ENCODE measurements at places on chromosomes 4 and X.

GRCh38 chr4:74632634-74633033 is 161.7 kb downstream of the BTC start:
- DNase-seq: no peak

GRCh38 chrX:17977696-17978095 is 116.6 kb upstream of the RAI2 start:
- DNase-seq: peak; percentile 54

- no peak for DNase-seq
Measured at GRCh38 chrX:21741364-21741763, 16.6 kb downstream of the SMPX start.

DNA sequence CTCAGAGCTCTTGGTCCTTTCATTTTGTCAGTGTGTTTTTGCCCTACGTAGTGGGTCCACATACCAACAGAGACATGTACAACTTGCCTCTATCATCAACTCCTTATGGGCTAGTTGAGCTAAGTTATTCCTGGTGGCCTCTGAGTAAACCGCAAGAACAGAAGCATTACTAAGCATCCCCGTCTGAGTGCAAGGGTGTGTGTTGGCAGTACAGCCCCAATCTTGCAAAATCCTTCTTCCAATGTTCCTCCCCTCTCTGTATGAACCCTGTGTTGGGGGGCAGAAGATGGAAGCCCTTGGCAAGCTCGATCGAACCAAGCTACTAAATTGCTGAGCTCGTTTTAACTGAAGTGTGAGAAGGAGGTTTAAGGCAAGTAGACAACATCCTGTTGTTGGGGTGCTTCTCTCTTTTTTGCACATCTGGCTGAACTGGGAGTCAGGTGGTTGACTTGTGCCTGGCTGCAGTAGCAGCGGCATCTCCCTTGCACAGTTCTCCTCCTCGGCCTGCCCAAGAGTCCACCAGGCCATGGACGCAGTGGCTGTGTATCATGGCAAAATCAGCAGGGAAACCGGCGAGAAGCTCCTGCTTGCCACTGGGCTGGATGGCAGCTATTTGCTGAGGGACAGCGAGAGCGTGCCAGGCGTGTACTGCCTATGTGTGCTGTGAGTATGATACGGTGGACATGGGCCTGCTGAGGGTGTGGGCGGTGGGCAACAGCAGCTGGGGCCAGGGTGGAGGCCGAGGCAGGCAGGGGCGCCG is at the start of gene SH2D1A:
Gene SH2D1A (plus strand): TSS at position 447 of the 760 bp plus-strand sequence. CDS start 80 bp downstream, at position 527.
- DNase-seq: no peak

DNA sequence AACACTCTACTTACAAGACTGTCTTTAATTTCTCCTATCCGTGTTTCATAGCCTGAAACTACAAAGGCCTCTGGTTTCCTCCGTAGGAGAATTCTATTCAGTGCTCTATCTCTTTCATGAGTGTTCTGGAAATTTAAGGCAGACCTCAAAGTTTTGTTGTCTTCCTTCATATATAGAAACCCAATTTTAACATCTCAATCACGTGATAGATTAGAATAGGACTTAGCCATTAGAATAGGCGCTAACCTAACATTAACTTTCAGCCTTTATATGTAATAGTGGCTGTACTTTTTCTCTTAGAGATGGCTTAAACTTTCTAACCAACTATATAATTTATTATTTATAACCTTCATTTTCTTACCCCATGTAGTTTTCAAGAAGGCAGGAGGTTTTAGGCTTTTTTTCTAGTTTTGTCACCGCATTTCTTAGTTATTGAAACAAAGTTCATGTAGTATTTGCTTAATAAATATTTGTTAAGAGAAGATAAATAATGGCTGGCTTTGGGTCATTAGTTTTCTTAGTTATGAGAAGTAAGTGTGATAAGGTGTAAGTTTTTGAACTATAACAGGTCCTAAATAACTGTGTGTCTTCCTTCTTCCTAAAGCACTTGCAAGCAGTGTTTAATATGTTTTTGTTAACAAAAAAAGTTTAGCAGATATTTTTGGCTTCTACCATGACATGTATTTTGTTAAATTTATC is 1504.6 kb upstream of the ADGRL3 start:
- DNase-seq: no peak

GRCh38 chr4:6047130-6047673 is 29.0 kb upstream of the C4orf50 start:
- DNase-seq: no peak

DNA sequence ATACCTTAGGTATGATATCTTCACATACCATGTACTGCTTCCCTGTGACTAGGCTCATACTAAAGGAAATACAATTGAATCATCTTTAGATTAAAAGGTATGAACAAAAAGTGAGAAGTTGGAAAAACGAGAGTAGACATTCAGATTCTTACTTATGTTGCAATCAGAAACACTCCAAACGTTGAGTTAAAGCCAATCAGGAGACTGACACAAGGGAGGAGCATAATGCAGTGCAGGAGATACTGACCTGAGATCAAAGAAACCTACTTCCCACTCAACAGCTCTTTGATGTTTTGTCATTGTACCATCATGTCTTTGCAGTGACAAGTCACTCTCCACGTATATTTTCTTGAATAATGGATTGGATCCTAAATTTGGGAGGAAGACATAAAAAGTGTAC is 8.9 kb upstream of the PCDH18 start:
- no peak for DNase-seq

DNA sequence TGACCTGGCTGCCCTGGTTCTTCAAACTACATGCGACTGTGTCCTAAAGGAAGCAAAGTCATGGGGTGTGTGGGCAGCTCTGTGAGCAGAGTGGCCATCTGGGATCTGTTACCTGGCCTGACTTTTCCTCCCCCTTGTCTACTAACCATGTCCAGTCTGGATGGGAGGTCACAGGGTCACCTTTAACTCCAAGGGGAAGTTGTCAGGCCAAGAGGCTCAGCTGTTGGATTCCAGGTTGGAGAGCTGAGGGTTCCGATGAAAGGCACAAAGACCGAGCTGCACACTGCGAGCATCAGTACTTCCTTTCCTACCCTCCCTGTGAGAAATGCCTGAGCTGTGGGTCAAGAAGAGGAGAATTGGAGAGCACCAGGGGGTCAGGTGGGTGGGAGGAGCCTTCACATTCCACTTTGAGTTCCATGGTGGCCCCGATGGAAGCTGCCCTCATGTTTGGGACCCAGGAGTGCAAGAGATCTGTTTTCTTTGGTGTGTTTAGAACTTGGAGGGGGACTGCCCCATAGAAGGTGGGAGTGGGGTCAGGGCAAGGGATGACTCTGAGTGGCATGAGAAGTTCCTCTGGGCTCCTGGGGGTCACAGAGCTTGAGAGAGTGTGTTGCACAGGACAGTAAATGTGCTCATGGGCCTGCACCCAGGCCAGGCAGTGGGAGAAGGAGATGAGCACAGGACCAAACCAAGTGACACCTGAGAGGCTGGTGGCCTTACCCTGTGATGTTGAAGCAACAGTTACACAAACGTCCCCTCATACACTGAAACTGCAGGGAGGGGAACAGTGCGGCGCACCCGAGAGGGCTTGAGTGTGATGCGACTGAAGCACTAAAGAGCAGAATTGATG is 36.2 kb downstream of the RGS12 start:
- no peak for DNase-seq

- DNase-seq: no peak
Measured at GRCh38 chr4:168755598-168756477, 254.2 kb downstream of the CBR4 start.

DNA sequence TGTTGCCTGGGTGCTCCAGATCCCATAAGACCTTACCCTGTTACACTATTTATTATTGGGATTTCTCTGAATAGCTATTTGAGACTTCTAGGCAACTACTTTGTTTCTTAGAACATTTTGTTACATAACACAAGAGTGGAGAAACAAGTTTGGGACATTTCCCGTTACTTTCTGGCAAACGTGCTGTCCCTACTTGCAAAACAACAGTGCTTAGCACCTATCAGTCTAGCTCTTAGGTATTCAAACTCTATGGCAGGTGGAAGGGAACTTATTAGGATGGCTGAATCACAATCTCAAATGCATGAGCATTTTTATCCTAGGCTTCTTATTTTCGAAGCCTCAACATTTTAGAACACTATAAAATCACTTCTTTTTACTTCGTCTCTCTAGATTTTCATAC is 613.6 kb downstream of the DMD start:
- no peak for DNase-seq

DNA sequence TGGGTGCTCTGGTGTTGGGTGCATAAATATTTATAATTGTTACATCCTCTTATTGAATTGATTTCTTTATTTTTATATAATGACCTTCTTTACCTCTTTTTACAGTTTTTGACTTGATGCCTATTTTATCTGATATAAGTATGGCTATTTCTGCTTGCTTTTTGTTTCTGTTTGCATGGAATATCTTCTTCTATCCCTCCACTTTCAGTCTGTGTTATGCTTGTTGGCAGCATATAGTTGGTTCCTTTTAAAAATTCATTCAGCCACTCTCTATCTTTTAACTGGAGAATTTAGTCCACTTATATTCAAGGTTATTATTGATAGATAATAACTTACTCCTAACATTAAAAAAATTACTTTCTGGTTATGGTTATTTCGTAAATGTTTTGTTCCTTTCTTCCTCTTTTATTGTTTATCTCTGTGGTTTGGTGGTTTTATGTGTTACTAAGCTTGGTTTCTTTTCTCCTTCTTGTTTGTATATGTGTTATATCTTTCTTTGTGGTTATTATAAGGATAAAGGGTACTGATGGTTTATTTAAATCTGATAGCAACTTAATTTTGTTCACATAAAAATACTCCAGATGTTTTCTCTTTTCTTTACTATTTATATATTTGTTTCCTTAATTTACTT is 69.5 kb downstream of the IL15 start:
- DNase-seq: no peak

DNA sequence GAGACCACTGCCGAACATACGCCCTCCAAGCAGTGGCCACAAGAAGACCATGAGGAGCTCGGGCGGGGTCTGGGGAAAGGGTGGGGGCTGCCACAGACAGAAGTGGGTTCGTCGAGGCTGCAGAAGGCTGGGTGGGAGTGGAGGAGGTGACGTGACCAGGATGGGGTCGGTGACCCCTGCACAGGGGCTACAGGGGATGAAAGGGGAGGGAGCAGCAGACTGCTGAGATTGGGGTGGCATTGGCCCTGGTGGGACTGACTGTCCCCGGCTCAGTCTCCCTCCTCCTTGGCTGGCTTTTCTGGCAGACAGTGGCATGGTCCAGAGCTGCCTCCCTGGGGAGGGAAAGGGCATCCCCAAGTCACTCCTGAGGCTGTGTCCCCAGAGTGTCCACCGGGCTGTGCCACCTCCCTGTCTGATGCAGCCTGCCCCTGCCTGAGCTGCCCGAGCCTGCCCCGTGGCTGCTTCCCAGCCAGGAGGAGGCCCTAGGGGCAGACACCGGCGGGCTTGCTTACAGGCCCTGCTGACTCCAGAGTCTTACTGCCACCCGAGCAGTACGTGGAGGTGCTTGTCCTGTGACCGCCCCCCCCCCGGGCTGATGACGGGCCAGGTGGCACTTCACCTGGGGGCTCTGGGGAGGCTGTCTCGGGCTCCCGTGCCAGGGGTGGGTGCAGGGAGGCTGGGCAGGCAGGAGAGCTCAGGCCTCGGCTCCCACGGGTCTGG is 7.2 kb downstream of the SH3BP2 start:
- peak; percentile 79 for DNase-seq

GRCh38 chr4:109014593-109015412 is 251.9 kb upstream of the ETNPPL start:
- no peak for DNase-seq

GRCh38 chr4:122431351-122431750 is 25.2 kb downstream of the IL2 start:
- no peak for DNase-seq

DNA sequence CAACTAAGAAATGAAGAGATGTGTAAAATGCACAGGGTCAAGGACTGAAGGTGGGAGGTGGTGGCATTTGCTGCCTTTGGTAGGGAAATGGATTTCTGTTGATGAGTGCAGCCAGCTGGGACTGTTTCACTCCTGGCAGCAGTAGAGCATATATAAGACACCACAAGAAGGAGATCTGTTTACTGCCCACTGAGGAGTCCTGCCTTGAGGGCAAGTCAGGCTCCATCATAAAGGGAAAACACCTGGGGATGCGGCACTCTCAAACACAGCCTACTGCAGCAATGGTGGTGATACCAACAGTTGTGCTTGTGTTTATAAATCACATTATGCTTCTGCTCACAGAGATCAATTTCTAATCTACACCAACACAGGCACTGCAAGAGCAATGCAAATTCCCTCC is 222.1 kb downstream of the TACR3 start:
- DNase-seq: no peak

DNA sequence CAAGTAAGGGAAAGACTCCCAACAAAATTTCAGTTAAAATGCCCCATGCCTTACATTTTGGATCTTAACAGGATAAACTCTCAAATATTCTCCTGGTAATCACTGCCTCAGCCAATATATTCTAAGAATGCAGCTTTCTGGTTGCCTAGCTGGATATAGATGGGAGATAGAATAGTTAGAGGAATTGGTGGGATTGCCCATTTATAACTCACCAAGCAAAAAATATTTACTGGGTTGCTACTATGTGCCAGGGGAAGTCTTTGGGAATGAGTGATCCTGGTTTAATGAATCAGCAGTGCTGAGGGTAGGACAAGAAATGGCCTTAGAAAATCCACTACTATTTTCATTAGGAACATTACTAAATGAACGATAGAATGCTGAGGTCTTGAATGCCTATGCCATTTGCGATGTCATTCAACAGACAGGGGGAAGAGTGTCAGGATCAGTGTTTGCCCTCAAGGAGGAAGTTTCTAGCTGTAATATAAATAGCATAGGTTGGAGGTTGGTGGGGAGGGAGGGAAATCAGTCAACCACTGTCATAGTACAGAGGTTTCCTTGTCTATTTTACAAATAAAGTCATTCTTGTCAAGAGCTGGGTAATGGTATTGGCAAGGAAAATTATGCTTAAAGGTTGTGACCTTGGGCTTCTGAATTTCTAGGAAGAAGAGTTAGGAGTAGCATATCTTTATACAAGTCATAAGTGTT is 63.5 kb downstream of the ENOPH1 start:
- no peak for DNase-seq

- DNase-seq: no peak
Measured at GRCh38 chrX:106894978-106895452, 8.1 kb downstream of the RIPPLY1 start.

GRCh38 chr4:85708468-85708867 is 233.5 kb downstream of the ARHGAP24 start:
- DNase-seq: no peak

GRCh38 chr4:134533068-134533467 is 331.5 kb upstream of the PABPC4L start:
- no peak for DNase-seq

GRCh38 chr4:153023692-153024394 is 87.7 kb downstream of the FHDC1 start:
- no peak for DNase-seq

GRCh38 chr4:80128941-80129340 is 55.9 kb upstream of the ANTXR2 start:
- no peak for DNase-seq

- no peak for DNase-seq
Measured at GRCh38 chrX:153736871-153737441, 12.3 kb downstream of the ABCD1 start.

- no peak for DNase-seq
Measured at GRCh38 chr4:95728145-95728544, 111.7 kb upstream of the PDHA2 start.

GRCh38 chrX:110051559-110051958 is 48.6 kb downstream of the TMEM164 start:
- no peak for DNase-seq

All from posterior cingulate gyrus (tissue), 11 donors.